A549 treated with CORT108297 at 1 μM for 4 hours (cell line): ENCODE measurements at places on chromosomes 2 and 18. TPM values are rescaled to one million over a fixed set of nuclear protein-coding genes. Genes with fewer than 3 reads are reported as not detected.

Gene CIAO1
- 74.5 to 94.5 TPM (median 91.0 TPM) in 5 replicates for total RNA-seq

Gene ABCB11
- total RNA-seq: 0.01 to 0.02 TPM (median 0.02 TPM) in 5 replicates

Gene LAMA3
- 34.8 to 44.8 TPM (median 42.7 TPM) in 5 replicates for total RNA-seq

Gene SP110
- total RNA-seq: 5.1 to 7.8 TPM (median 7.0 TPM) in 5 replicates
